T-cell (primary cell): ENCODE measurements at places on chromosomes 1 and 21.

GRCh38 chr1:64228167-64228957 is 24.9 kb downstream of the UBE2U start:
- no peak for DNase-seq

DNA sequence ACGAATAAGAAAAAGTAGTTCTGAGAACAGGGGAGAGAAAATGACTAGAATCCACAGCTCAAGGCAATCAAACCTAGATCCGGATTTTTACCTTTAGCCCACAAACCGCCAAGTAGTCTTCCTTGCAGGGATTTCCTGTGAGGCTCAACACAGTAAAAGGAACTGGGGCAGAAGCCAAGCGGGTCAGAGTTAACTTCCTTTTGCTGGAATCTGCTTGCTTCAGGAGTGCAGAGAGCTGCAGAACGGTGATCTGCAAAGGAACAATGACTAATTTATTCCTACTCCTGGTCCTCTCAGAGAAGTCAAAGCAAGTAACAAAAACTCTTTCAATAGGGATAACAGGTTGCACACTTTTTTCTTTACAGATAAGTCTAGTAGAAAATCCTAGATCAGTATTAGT is 53.4 kb downstream of the UBR4 start:
- DNase-seq: no peak

DNA sequence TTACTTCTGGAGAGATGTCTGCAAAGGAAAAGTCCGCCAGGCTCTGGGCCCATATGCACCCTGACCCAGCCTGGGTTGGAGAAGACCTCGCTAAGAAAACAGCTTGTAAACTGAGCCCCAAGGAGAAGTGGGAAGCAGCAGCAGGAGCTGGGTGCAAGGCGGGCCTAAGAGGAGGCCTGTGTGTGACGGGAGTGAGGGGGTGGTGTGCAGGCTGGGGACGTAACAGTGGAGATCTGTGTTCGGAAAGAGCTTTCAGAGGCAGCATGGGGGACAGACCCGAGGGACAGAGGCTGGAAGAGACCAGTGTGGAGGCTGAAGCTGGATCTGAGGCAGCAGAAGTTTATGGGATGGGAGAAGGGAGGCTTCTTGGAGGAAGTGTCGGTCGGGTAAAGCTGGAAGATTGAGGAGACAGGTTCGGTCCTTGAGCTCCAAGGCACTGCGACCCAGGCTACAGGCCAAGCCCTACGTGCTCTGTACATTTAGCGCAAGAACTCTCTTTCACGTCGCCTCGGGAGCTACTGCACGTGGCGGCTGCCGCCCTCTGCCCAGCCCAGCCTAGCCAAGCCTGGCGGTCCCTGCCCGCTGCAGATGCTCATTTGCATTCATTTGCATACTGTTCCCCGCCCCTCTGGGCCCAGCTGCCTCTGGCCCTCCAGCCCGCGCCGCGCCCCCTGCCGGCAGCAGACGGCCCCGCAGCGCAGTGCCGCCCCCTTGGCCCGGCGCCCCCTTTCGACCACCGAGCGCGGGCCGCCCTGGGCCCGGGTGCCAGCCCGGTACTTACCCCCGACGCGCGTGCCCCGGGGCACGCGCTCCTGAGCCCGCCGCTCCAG is 6.3 kb downstream of the HPCA start:
- peak; percentile 58 for DNase-seq

DNA sequence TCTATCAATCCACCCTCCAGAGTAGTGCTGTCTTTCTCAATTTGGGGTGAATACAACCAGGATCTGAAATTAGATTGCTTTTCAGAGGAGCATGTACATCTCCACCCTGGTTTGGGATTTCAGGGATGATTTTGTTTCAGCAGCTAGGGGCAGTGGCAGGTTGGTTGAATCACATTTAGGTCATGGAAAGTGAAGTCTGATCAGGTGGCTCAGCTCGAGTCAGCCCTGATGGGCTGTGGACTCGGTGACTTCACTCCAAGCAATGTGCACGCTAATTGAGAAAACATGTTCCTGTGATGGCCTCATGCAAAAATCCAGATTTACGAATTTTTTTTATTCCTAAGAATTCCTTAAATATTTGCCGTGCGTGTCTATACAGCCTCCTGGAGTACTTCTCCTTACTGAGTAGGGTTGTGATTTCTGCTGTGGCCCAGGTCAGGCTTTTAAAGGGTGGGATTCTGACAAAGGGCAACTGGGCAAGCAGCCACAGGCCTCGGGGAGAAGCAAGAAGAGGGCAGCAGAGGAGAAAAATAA is 7.5 kb downstream of the NGF start:
- no peak for DNase-seq

GRCh38 chr21:36381841-36382589 is 3.2 kb upstream of the CHAF1B start:
- DNase-seq: no peak

DNA sequence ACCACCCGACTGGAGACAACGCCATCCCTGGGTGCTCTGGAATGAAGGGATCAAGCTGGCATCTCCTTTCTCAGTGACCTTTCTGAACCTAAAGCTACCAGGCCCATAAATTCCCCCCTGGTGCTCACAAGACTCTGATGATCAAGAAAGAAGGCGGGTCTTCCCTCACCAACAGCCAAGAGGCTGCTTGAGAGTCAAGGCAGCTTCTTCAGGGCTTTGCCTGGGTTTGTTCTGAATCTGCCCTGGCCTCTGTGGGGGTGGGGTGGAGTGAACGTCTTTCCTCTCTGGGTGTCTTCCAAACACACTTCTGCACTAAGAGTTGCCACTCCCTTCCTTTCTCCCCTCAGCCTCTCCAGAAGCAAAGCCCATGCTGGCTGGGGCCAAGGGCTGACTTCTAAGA is 36.1 kb downstream of the CD247 start:
- no peak for DNase-seq
